HEK293T (cell line): ENCODE measurements at places on chromosomes 2 and 18.

DNA sequence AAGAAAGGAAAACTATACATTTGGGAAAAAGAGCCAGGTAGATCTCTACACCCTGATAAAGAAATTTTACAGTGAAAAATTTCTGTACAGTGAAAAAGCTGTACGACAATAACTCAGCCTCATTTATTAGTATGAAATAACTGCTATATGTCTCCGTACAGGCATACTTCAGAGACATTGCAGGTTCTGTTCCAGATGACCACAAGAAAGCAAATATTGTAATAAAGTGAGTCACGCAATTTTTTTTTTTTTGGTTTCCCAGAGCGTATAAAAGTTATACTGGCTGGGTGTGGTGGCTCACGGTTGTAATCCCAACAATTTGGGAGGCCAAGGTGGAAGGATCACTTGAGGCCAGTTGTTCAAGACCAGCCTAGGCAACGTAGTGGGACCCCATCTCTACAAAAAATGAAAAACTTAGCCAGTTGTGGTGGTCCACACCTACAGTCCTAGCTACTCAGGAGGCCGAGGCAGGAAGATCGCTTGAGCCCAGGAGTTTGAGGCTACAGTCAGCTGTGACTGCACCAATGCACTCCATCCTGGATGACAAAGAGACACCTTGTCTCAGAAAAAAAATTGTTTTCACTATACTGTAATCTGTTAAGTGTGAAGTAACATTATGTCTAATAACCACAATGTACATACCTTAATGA, 28.2 kb upstream of the AMMECR1L start:
- DNase-seq = no peak

- DNase-seq = no peak
Measured at GRCh38 chr2:241613017-241613780, 23.8 kb downstream of the THAP4 start.

DNA sequence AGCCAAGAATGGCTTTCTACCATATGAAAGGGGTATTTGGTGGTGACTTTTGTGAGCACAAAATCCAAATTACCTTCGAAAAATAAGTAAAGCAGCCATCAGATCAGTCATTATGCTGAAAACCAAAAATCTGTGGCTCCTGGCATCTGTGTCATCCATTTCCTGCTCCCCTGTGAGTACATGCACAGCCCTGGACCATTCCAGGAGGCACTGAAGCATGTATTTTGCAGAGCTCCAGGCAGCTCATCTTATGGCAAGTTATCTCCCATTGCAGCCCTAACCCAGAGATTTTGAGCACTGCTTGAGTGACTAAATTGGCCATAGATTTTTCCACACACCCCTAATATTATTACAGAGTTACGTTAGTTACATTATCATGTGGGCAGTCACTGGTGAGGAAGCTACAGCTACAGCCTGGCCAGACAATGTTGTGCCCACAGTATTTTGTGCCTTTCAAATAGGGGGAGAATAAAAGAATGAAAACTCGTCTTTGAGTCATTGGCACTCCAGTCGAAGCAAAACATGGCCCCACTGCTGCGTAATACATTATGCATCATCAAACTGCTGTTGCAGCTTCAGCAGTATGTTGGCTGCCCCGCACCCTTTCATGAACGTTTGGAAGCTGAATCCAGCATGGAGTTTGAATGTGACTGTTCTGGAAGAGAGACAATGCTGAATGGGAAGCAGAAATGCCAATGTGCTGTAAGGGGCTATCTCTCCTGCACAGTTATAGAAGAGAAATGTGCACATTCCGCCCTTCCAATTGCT, 702.2 kb downstream of the RNF144A start:
- no peak for DNase-seq

DNA sequence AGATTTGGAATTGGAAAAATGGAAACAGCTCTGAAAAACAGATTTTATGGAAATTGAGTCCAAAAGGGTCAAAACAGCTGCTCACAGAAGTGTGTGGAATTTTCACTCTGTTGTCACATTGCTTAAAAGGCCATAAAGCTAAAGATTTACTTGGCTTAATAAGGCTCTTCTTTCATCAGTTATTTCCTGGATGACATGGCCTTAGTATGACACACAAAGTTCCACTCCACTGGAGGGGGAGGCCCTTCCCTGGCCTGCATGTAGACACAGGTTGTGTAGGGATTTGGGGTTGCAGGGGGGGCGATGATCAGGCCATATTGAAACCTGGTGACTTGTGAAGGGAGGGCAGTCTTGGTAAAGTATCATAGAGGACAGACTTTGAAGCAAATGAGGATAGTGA, 34.0 kb downstream of the TMEM185B start:
- DNase-seq = no peak

DNA sequence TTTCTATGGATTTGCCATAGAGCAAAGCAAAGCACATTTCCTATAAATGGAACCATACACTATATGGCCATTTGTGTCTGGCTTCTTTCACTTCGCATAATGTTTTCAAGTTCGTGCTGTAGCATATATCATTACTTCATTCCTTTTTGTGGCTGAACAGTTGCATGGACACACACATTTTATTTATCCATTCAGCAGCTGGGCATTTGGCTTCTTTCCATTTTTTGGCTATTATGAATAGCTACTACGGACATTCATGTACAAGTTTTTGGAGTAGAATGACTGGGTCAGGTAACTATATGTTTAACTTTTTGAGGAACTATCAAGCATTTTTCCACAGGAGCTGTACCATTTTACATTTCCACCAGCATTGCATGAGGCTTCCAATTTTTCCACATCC, 10.7 kb upstream of the SELENOI start:
- DNase-seq = no peak
